ENCODE measurements at places on chromosomes 11 and 22.

GRCh38 chr11:22786475-22786874 lies 43.1 kb downstream of the SVIP start:
- DNase-seq, result no peak

- no peak for DNase-seq
Observed at GRCh38 chr11:23755769-23756168, 741.1 kb upstream of the LUZP2 start.

DNA sequence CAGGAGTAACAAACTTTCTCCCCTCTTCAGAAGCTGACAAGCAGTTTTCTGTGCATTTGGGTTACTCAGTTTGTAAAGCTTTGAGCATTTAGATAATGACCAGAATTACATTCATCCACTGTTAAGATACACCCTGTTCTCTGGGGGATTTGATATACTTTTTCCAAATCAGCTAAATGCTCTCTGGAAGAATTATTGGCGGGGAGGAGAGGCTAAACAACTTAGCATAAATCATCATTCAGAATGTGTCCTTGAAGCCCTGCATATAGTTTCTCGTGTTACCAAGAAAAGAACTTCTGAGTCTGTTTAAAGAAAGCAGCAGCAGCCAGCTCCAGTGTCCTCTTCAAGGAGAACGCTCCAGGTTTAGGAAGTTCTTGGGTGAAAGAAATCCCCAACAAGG lies 54.9 kb upstream of the LDLRAD3 start:
- no peak for DNase-seq

- DNase-seq, result no peak
Observed at GRCh38 chr11:19631712-19632498, 80.7 kb upstream of the NAV2 start.

GRCh38 chr11:45393826-45394225 lies 107.7 kb upstream of the SYT13 start:
- DNase-seq, result no peak

DNA sequence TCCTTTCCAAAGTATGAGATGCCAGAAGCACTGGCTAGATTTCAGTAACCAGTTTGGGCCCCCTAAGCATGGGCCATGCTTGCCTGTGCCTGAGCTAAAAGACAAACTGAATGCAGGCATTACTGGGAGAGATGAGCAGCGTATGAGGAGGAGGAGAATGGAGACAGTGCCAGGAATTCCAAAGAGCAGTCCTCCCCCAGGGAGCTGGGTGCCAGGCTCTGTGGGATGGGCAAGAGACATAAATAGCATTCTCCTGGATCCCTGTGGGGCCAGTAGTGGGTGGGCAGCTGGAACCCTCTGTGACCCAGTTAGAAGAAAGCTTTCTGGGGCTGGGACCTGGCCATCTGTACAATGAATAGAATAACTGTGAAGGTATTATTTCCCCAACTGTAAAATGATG lies 235.6 kb downstream of the KCNA4 start:
- DNase-seq, result no peak

- no peak for DNase-seq
Observed at GRCh38 chr11:41384329-41384728, 75.1 kb downstream of the LRRC4C start.

- no peak for DNase-seq
Observed at GRCh38 chr22:32622744-32623110, 148.1 kb downstream of the FBXO7 start.

- no peak for DNase-seq
Observed at GRCh38 chr11:34537636-34538035, 24.0 kb upstream of the ELF5 start.

Data from stimulated activated CD4-positive, alpha-beta T cell treated with anti-CD3 and anti-CD28 coated beads, TNF-alpha, amount 100 ng/mL, for 4 hours (primary cell).